ENCODE measurements at places on chromosomes 7 and 10. TPM values are rescaled to one million over a fixed set of nuclear protein-coding genes. Genes with fewer than 3 reads are reported as not detected.

GRCh38 chr7:11212080-11212711 lies 238.5 kb downstream of the PHF14 start:
- no peak overlapping the region for H3K4me3 ChIP-seq
- no peaks in the 10 kb centered on the region for H3K27me3 ChIP-seq
- H3K27ac ChIP-seq: no peak overlapping the region
- H3K36me3 ChIP-seq: no peaks in the 10 kb centered on the region

GRCh38 chr10:125812128-125812750 lies 10.8 kb downstream of the UROS start:
- DNase-seq: no peak
- H3K4me3 ChIP-seq: no peak overlapping the region
- H3K4me1 ChIP-seq: peaks cover 5% of the 10 kb centered on the region
- peaks cover 29% of the 10 kb centered on the region for H3K36me3 ChIP-seq
- no peaks in the 10 kb centered on the region for H3K27me3 ChIP-seq

DNA sequence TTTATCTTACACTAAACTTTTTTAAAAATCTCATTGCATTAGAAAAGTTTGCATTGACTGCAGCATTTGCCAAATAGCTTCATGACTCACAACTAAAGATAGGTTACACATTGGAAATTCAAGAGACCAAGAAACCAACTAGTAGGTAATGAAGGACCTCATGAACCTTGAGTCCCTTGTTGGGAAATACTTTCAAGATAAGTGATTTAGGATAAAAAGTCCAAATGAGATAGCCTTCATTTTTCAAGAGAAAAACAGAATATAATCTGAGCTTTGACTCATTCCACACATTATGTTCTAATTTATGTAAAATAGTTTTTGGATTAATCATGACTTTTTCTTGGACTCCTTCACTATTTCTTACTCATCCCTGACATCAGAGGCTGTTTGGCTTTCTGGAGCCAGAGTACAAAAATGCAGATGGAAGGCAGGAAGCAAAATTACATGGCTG lies 13.1 kb upstream of the LIPF start:
- peaks cover 11% of the 10 kb centered on the region for H3K27me3 ChIP-seq
- H3K4me1 ChIP-seq: no peaks in the 10 kb centered on the region
- H3K36me3 ChIP-seq: no peaks in the 10 kb centered on the region
- no peak overlapping the region for H3K27ac ChIP-seq

The NPC1L1 gene
- not detected for total RNA-seq

Data from activated T-helper 1 cell treated with anti-CD3 and anti-CD28 coated beads, Interleukin-12 subunit alpha, Interleukin-12 subunit beta, Interleukin-2, Interleukin-4 antibody, amounts not matched to agents 30 ng/mL and 10 ng/mL and 1 ng/mL, durations not matched to agents 14 hours and 24 hours and 36 hours (primary cell).